ENCODE measurements at places on chromosomes 5 and 9.

DNA sequence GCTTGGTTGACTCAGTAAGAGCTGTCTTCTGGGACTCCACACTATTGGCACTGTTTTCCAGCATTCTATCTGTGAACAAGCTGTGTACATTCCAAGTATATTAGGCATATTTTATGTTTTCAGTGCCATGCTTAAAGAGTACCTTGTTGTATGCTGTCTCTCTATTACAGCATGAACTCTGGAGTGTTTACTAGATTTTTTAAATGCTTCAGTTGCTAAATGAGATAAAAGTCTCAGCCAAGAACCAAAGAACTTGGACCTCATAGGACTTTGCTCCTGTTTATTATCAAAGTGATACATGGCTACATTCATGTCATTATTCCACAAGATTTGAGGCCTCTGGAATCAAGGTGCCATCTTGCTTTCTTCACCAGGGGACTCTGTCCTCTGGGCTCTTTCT is 167.2 kb downstream of the C9orf152 start:
- no peak for DNase-seq

GRCh38 chr5:24232929-24233498 is 411.8 kb downstream of the CDH10 start:
- no peak for DNase-seq

DNA sequence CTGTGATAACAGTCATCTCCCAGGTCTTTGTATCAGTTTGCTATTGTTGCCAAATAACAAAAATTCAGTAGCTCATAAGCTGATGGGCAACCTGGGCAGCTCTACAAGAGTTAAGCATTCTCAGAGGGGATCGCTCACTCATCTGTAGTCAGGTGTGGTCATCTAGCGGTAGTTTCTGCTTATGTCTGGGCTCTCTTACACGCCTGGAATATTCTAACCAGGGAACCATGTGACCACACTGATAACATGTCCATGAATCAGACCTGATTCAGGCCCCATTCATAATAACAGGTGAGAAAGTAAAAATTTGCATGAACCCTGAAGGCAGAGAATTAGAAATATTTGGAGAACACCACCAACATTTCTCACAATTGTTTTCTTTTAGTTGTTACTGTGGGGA is 576.1 kb downstream of the SLCO4C1 start:
- no peak for DNase-seq

- no peak for DNase-seq
Measured at GRCh38 chr5:178384816-178385495, 152.4 kb upstream of the PHYKPL start.

GRCh38 chr9:18456624-18457237 is 17.2 kb upstream of the ADAMTSL1 start:
- DNase-seq, result no peak

GRCh38 chr5:17794815-17795214 is 160.6 kb downstream of the TAF11L14 start:
- no peak for DNase-seq

DNA sequence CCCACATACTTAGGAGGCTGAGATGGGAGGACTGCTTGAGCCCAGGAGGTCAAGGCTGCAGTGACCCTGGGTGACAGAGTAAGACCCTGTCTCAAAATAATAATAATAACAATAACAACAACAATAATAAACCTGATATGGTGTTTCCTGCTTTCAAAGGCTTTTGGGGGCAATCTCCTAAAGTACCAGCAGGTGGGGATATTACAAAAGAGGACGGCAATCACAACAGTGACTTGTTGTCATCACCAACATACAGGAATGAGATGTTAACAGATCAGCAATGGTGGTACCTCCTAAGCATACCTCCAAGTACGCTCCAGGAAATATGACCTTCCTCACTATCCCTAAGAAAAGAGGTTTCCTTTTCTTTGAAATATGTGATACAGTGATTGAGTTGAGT is 91.1 kb upstream of the RNF180 start:
- peak; percentile 20 for DNase-seq

- DNase-seq, result no peak
Measured at GRCh38 chr9:116452634-116453033, 234.5 kb upstream of the TRIM32 start.

- no peak for DNase-seq
Measured at GRCh38 chr9:86550401-86550800, 196.2 kb upstream of the TUT7 start.

- DNase-seq, result no peak
Measured at GRCh38 chr9:86754581-86755560, 192.4 kb downstream of the GAS1 start.

DNA sequence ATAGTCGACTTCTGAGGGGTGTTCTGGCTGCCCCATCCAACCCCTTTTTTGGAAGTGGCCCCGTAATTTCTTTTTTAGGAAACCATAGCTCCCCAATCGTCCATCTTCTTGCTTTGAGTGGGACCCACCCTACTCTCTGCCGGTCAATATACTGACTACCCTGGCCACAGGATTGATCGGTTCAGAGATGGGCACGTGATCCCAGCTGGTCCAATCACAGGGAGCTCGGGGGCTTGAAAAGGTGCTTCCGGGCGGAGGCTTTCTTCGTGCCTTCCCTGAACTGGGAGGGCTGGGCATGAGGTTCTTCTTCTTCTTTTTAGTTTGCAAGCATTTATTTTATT is 78.7 kb upstream of the SH3PXD2B start:
- no peak for DNase-seq

- DNase-seq, result no peak
Measured at GRCh38 chr9:28121366-28121765, 548.1 kb upstream of the C9orf72 start.

GRCh38 chr9:132114102-132114707 is 34.5 kb upstream of the MED27 start:
- DNase-seq, result peak; percentile 62

GRCh38 chr5:172283862-172284610 is 472 bp upstream of the UBTD2 start:
- DNase-seq, result peak; percentile 51

- DNase-seq, result no peak
Measured at GRCh38 chr9:128928624-128929023, 7.8 kb downstream of the PHYHD1 start.

DNA sequence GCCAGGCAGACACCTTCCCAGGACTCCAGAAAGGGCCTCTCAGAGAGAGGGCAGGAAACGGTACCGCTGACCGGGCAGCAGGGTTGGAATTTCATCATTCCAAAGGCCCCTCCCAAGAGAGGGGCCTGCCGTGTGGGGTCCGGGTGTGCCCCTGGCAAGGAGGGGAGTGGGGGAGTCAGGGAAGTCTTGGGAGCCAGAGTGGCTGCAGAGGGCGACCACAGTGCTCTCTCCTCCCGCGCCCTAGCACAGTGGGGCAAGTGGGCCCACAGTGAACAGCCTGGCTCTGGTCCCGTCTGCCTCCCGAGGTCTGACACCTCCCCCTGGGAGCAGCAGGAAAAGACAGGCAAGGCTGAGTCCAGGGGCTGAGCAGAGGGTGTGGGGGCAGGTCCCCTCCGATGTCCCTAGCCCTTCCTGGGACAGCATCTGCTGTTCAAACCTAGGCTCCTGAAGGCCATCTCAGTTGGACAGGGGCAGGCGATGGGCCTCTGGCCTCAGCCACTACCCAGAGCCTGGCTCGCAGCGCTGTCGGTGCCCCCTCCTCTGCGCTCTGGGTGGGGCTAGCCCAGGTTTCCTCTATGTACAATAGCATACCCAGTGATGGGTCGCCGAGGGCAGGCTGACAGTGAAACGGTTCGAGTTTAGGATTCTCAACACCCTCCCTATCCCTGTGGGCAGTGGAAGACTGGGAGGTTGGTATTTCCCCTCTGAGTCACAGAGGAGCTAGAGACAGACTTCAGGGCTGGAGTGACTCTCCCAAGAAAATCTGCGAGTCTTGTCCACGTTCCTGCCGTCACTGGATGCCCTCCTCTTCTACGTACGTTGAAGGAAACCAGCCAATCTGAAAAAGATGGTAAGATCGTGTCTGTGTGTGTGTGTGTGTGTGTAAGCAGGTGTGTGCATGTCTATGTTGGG is 25.4 kb upstream of the SARDH start:
- no peak for DNase-seq

DNA sequence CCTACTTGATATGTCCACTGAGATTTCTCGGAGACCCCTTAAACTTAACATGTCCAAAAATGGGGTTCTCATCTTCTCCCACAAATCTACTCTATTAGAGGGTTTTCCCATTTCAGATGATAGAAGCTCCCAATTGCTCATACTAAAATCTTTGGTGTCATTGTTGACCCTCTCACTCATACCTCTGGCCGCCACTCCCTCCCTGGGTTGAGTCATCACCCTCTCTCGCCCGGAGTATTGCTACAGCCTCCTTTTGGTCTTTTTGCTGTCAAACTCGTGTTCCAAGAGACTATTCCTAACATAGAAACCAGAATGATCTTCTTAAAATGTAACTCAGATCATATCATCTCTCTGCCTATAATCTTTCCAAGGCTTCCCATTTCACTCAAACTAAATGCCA is 91.0 kb upstream of the GNAQ start:
- DNase-seq, result no peak

DNA sequence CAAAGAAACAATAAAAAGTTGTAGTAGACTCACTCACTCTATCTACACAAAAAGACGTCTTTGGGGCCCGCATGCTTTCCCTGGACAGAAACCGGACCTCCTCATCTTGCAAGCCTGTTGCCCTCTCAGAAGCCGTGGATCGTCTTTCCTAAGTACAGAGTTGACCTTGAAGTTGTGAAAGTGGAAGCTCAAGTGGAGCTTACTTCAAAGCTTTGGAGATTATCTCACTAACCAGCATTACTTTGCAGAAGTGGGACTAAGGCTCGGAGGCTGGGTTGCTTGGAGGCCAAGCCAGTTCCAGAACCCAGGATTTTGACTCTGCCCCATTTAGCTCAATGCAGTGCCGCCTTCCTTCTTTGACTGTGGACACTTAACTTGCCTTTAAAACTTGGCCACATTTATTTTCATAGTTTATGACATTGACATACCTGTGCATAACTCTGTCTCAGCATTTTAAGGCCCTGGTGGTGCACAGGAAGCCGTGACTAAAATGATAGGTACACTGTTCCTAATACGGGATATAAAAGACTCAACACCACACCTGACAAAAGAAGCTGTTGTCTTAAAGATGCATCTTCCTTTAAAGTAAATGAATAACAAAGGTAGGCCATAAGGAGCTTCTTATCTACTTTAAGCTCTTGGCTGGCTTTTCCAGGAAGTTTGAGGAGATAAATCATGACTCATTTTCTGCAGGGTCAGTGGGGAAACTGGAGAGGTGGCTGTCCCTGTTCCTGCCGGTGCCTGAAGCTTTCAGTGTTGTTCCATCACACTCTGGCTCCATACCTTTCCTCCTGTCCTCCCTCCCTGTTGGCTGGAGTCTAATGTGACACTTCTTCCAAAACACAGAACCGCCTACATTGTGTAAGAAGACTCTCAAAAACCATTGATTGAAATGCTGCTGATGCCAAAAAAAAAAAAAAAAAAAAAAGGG is 10.7 kb downstream of the SLC25A25 start:
- DNase-seq, result no peak

GRCh38 chr5:691817-692528 is 1.2 kb downstream of the TPPP start:
- DNase-seq, result no peak

DNA sequence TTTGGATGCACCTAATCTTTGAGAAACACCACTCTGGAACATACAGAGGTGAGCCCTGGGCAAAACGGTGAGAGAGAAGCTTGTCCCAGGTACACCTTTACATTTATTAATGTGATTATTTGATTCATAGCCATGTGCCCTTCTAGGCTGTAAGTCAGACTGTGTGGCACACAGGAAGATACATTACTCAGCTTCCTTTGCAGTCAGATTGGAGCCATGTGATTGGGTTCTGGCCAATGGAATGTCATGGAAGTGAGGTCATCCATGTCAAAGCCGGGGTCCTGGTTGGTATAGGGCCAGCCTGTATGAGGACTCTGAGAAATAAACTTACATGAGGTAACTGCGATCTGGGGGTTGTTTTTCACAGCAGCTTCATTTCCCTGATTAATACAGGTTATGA is 106.8 kb upstream of the CD180 start:
- DNase-seq, result no peak

DNA sequence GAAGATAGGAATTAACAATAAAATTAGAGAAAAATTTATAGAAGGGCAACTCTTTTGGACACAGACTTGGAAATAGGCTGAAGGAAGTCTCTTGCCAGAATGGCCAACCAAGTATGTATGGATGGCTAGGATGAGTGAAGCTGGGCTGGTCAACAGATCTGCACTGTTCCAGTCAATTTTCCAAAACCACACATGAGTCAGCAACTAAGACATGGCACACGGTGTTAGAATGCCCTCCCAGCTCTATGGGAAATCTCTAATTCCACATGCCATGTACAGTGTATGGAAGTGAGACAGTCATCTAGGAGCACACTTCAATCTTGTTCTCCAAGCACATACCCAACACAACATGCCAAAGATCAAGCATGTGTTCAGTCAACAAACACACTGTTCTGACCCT is 129.6 kb downstream of the GLIS3 start:
- no peak for DNase-seq

DNA sequence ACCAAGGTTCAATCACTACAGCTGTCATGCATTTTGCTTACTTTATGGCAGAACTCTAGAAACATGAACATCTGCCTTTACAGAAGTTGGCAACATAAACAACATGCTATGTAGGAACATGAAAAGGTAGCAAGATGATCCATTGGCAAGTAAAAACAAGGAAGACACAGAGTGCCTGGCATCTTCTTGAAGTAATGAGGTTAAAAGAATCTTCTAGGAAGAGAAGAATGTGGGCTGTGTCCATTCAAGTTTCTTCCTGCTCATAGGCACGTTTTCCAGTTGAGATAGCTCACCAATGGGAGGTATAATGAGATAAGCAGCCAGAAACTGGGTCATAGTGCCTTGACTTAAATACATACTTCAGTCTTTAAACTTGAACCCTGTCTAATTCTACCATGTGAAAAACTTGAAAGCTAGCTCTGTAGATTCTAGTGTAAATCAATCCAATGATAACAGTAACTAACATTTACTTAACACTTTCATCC is 109.4 kb upstream of the PRLR start:
- no peak for DNase-seq

- no peak for DNase-seq
Measured at GRCh38 chr9:123422635-123423310, 66.8 kb downstream of the CRB2 start.

GRCh38 chr9:72786948-72787347 is 165.9 kb downstream of the ALDH1A1 start:
- DNase-seq, result no peak

DNA sequence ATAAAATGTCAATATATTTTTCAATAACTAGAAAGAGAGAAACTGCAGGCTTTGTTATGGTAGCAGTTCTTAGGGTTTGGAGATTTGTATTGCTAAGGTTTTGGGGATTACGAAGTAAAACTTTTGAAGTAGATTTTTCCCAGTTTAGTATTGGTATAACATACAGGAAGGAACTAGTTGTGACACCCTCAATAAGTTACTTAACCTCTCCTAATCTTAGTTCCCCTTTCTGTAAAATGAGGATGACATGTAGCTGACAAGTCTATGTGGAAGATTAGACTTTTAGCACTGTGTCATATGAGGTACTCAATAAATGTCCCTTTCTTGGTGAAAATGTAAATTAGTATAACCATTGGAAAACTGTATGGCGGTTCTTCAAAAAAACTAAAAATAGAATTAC is 73.4 kb upstream of the ATG10 start:
- no peak for DNase-seq

- DNase-seq, result no peak
Measured at GRCh38 chr9:69411246-69411645, 86.2 kb downstream of the ENTREP1 start.
